Naive thymus-derived CD4-positive, alpha-beta T cell (primary cell): ENCODE measurements at places on chromosomes 5 and 9.

- no peak for DNase-seq
Observed at GRCh38 chr5:34919077-34919476, 3.6 kb downstream of the BRIX1 start.

DNA sequence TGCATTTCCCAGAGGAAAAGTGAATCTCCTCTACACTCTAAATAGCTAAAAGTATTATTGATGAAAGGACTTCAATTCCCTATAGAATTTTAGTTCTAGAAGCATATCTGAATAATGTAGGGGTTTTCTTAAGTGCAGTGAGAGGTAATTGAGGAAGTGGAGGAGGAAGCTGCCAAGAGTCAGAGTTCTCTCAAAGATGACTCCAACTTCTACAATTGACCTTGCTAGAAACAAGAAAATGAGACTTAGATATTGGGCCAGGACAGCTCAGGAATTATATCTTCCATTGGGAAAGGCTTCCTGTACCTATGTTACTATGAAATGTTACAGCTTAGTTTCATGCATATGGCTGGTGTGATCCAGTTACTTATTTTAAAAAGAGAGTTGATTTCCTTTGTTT, 10.4 kb upstream of the F2R start:
- no peak for DNase-seq

DNA sequence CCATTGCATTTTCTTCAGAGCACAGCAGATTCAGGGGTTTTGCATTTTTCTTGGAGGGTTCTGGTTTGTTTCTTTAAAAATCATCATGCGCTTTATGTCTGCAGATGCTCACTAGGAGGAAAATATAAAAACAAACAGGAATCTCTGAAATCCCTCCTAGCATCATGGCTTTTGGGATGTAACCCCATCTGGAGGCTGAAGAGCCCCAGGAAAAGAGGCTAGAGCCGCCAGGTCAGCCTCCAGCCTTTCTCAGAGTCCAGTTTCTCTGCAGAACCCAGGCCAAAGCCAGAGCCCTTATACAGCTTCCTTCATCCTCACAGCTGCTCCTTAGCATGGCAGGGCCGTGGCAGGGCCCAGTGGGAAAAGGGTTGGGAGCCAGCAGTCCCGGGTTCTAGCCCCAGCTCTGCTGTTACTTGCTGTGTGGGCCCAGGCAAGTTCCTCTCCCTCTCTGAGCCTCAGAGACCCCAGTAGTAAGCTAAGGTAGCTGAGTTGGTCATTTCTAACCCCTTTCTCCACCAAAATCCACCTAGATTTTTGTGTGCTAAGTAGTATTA, 62.1 kb downstream of the PAX5 start:
- no peak for DNase-seq

DNA sequence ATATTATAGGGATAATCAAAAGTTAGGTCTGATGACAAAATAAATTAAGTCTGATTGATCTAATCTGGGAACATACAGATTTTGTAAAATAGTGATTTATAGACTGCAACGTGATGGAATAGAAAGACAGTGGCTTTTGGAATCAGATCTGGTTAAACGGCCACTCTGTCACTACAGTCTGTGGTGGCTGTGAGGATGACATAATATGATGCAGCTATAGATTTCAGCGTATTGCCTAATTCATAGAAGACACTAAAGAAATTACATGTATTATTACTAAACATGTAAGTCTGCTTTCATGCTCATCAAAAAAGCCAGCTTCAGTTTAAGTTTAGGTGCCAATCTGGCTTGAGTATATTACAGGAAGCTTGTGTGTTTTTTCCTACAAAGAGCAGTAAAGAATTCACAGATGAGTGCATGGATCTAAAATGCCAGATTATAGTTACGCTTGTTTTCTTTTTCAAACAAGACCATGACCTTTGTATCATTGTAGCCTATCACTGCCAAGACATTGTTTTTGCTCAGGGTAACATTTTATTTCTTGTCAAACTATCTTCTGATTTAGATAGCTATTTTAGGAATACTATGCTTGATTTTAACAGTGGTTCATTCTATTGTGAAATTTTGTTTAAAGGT, 25.7 kb downstream of the CPEB4 start:
- no peak for DNase-seq

GRCh38 chr9:109817146-109817845, 37.3 kb downstream of the PALM2AKAP2 start:
- DNase-seq = no peak

GRCh38 chr9:98306384-98307145, 51.1 kb upstream of the TBC1D2 start:
- no peak for DNase-seq

GRCh38 chr9:76852026-76852425, 53.9 kb downstream of the PRUNE2 start:
- DNase-seq = no peak

DNA sequence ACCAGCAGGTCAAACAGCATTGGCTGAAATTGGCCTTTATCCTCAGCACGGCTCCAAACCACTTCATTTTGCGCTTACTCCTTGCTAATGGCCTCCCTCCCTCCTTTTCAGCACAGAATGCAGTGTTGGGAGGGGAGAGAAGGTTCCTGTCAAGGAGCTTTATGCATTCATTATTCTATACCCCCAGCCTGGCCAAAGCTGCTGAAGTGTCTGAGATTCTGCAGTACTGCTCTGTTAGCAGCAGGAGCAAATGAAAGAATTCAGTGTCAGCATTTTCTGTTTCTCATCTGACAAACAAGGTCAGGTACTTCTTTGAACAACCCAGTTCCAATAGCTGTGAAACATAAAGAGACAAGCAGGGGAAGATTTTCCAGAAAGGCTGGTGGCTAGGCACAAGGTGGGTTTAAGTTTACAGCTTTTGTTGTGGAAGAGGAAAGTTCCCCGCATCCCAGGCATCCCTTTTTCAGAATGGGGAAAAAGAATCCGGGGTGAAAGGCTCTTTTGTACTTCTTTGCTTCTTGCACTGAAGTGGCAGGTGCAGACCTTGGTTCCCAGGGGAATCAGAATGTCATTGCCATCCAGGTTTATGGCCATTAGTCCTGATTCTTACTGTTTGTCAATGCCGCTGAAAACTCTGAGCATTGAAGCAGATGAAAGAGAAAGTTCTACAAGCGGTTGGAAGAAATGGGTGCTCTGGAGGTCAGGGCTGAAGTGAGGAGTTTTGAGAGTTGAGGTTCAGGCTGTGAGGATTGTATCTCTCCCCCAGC, 109.3 kb upstream of the APC start:
- DNase-seq = no peak

GRCh38 chr9:136849038-136849959, at the start of gene PHPT1:
Gene PHPT1, plus strand, starts transcription at chr9:136849409. Its CDS starts 22 bp downstream, at chr9:136849431.
- peak; percentile 97 for DNase-seq

- no peak for DNase-seq
Observed at GRCh38 chr5:128796506-128796905, 168.8 kb upstream of the SLC27A6 start.

DNA sequence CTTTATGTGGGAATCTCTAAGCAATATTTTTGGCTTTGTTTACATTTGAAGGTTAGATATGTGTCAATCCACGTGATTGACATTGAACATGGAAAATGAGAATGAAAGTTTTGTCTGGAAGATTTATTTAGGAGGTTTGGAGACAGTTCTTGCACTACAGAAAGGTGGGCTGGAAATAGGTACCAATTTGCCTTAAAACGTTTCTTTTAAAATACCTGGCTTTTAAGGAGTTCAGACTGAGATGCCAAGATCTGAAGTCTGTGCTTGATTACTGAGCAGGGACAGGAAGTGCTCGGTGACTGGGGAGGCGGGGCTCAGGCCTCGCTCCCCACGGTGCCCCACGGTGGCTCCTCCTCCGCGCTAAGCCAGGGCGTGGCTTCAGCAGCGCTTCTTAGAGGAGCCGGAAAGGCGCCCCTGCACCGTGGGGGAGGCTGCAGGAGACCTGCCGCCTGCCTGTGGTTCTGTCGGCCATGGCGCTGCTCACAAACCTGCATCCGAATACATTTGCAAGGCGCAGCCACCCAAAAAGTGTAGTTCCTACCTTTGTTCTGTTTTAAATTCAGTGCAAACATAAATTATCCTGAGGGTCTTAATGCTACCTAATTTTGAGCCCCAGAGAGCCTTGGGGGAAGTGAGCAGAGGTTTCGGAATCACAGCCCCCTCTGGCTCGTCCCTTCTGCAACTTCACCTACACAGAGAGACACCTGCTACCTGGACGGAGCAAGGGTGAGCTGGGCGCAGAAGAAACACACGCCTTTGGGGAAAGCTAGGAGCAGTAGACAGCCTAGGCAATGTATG, 49.2 kb downstream of the USP20 start:
- DNase-seq = peak; percentile 94

DNA sequence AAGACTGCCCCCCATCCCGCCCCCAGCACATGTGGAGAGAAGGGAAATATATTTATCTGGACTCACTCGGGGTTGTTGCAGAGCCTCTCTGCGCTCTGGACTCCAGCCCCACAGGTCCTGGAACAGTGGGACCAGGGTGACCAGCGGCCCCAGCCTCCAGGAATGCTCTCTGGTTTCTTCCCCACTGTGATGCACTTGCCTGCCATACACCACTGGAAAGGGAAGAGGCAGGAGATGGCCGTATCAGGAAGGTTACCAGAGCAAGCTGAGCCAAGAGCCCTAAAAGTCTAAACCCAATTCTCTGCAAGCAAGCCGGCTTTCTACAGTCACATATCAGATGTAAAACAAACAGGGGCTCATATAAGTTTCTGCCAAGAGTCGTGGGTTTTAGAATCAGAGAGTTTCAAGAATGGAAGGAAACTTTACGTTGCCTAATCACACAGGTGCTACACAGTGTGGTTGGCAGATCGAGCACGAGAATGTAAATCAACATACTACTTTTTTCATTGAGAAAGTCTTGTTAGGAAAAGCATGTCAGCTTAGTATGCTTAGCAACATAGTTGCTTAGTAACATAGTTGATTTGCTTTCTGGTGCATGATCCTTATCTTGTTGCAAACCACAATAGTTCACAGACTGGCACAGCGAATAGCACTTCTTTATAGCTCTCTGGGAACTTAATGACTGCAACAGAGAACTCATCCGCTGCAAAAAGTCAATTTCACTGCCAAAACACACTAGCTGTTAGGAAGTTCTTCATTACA, 201.2 kb downstream of the TARS1 start:
- DNase-seq = peak; percentile 60

- peak; percentile 81 for DNase-seq
Observed at GRCh38 chr9:96686638-96687335, 31.7 kb upstream of the PRXL2C start.

DNA sequence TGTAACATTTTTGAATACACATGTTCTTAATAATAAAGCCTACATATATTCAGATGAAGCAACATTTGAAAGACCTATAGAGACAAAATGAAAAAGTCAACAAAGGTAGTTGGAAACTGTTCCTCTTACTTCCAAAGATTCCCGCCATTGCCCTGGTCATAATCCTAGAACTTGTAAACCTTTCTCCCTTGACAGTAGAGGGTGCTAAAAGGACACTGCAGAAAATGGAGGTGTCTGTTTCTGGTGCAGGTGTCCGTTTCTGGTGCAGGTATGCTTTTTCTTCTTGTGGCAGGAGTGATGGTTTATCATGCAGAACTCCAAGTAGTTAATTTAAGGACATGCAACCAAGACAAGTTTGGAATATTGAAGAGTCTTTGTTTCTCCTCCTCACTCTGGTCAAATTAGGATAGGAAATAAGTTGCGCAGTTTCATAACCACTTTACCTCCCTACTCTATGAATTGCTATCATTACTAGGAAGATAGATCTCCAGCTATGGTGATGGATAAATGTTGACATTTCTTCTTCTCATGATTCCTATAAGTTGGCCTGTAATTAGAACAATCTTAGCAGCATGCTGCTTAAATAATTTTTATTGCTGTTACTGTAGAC, 56.0 kb upstream of the FAM174A start:
- no peak for DNase-seq

GRCh38 chr5:66498791-66499207, 97.4 kb upstream of the MAST4 start:
- DNase-seq = no peak

- DNase-seq = no peak
Observed at GRCh38 chr5:179794575-179794974, 789 bp downstream of the LTC4S start.

DNA sequence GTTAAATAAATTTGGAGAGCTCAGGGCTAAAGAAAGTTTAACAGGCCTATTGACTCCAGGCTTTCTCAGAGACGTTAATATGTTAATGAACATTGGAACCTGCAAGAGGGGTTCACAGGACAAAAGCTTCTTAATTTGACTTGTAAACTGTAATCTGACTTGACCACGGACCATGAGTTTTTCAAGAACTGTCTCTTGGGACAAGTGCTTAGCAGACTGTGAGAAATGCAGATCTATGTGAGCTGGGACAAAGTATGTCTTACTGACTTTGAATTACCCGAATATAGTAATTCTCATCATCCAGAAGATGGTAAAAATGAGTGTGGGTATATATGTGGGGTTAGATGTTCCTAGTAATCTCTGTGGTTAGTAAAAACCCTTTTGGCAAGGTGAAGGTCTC, 186.6 kb downstream of the ATP10B start:
- DNase-seq = no peak

GRCh38 chr5:118990582-118990981, 2.2 kb upstream of the DTWD2 start:
- no peak for DNase-seq

GRCh38 chr9:38233343-38233742, 159.2 kb upstream of the ALDH1B1 start:
- DNase-seq = no peak

- DNase-seq = no peak
Observed at GRCh38 chr5:108590799-108591198, 156.9 kb upstream of the FER start.

DNA sequence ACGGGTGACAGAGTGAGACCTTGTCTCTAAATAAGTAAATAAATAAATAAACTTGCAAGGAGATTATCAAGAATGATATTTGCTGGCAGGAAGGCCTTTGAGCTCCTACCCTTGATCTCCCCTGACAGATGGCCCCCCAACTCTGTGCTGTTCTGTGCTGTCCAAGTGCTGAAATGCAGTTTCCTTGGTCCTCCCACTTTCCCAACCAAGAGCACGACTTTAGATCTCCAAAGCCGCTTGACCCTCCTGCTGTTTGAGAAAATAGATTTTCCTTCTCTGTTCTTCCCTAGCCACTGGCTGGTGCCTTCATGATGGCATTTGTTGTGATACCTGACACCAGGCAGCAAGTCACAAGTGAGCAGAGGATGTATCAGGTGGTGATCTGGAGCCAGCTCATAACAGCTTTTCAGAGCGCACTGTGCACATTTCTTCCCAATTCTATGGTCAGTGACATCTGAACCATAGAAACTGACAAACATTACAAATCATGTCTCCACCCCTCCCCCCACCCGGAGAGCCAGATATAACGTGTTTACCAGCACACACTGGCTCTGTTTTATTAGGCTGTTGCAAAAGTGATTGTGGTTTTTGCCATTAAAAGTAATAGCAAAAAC, 80.0 kb upstream of the PUM3 start:
- no peak for DNase-seq
